KBM-7 (cell line): ENCODE measurements at places on chromosomes 16 and 17.
A peak's percentile ranks its signal among the peaks of the same experiment; 100 is the strongest.

DNA sequence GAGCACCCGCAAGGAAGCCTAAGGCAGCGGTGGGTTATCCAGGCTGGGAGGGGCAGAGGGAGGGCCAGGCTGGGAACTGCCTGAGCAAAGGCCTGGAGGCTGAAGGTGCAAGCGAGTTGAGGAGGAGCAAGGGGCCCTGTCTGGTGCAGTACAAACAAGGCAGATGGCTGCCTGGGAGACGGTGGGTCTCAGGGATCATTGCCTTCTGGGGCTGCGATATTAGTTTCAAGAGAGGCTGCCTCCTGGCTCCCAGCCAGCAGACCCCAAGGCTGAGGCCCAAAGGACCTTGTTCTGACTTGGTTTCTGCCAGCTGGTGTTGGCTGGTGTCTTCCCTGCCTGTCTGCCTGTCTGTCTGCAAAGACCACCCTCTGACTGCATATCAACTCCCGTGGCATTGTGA is 154.0 kb downstream of the IRF8 start:
- no peak for DNase-seq

DNA sequence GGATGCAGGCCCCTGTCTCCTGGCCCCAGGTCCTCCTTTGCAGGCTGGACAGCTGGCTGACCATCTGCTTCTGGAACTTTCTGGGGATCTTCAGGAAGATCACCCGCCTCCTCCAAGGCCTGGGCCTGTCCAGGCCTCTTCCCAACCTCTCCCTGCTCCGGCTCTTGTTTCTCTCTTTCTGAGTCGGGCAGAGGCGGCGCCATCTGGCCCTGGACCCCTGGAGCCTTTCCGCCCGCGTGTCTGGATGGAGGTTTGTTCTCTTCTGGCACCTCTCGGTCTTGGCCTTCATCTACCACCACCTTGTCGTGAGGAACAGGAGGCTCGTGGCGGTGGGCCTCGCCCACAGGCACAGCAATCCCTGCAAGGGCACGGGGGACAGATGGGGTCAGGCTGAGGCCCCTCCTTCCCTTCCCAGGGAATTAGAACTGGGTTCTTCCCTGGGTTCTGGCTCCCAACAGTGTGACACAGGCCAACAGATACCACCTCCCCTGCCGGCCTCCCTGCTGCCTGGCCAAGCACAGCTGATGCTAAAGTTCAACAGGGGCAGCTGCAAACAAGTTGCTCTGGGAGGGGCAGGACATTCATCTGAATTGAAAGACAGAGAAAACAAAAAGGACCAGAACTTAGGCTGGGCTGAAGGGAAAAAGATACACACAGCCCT is 13.3 kb downstream of the NDUFAF8 start:
- no peak for DNase-seq

GRCh38 chr16:12305847-12306801 is 329.6 kb downstream of the SNX29 start:
- DNase-seq = no peak

DNA sequence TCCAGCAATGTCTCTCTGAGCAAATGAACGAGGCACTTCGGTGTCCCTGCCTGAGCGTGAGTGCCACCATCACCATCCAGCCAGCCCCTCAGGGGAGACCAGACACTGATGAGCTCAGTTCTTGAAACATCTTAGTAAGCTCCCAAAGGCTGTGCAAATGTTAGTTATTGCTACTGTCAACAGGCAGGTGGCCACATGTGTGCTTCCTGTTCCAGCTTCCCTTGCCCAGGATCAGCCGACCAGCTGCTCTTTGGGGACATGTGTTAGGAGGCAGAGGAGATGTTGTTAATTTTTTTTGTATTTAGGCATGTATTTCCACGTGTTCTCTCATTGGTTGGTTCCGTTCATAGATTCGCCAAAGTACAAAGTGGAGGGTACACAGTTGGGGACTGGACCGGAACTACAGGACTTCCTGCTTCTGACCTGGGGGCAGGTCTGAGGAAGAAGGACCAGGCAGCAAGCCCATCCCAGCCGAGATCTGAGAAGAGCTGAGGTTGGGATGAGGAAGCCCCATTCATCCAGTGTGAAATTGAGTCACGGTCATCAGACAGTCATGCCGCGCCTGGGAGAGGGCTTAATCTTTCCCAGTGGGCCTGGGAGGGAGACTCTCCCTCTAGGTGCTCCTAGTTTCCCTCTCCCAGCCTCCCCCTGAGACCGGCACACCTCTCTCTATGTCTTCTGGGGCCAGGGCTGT is 3.8 kb downstream of the TTYH2 start:
- DNase-seq = no peak

DNA sequence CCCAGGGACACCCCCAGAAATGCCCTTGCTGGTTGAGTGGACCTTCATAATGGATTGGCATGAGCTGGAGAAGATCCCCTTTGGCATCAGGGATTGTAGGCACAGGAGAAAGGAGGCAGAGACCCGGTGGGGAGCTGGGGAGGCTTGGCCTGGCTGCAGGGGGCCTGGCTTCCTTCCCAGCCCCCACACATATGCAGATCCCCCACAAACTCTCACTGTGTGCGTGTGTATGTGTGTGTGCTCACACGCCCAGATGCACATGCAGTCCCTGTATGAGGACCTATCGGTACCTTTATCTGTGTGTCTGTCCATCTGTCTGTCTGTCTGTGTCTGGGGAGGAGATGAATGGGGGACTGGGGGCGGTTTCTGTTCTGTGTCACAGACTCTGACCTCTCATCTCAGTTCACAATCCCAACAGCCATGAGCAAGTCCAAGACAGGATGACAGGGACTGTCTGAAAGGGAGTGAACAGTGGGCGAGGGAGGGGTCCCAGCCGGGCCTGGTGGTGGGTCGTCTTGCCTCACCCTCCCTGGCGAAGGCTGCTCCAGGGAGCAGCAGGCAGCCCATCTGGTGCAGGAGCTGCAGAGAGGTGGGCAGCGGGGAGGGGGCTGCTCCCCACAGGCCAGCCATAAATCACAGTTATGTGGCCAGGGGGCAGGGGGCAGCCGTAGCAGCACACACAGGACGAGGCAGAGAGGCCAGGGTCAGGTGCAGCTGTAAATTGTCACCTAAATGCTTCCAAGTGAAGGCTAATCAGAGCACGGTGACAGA is 46.7 kb upstream of the LHX1 start:
- DNase-seq = no peak

GRCh38 chr17:60392845-60393702 is 1.1 kb upstream of the USP32 start:
- peak; percentile 87 for DNase-seq

- no peak for DNase-seq
Observed at GRCh38 chr17:44707755-44708400, 587 bp upstream of the DBF4B start.

GRCh38 chr16:53629607-53630312 is 73.9 kb downstream of the RPGRIP1L start:
- DNase-seq = no peak

GRCh38 chr16:81758376-81758775 is 20.7 kb upstream of the PLCG2 start:
- peak; percentile 63 for DNase-seq

GRCh38 chr16:85393674-85394451 is 219.3 kb upstream of the GSE1 start:
- peak; percentile 66 for DNase-seq

DNA sequence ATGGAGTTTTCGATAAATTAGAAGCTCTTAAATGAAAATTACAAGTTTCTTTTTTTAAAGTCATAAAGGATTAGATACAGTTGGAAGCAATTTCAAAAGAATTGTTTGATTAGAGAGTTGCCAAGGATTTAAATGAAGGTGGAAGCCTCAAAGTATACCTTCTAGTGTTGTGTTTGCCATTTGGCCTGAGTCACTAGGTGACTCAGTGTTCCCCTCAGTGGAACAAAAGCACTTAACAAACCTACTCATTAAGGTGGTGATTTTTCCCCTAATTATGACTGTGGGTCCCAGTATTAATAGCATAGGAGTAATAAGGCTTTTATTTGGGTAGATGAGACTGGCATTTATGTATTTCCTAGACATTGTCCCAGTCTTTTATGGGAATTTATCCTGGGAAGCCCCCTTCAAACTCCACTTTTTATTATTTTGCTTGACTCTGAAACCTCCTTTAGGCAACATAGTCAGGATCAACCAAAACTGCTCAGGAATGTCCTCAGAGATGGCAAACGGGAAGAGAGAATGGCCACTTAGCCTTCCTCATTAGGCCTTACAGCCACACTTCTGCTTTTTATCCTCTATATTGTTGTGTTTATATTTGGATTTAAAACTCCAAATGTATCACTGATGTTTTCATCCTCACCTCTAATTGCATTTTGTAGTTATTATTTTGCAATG is 161.0 kb downstream of the FTO start:
- peak; percentile 15 for DNase-seq

DNA sequence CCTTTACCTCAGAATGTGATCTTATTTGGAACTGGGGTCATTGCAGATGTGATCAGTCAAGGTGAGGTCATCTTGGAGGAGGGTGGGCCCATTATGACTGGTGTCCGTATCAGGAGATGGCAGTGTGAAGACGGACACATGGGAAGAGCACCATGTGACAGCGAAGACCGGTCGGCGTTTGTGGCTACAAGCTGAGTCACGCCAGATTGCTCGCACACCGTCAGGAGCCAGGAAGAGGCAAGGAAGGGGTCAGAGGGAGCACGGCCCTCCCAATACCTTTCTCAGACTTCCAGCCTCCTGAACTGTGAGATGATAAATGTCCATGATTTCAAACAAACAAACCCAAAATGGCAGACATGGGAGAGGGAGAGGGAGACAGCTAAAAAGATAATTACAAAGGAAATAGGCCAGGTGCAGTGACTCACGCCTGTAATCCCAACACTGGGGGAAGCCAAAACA is 13.2 kb downstream of the STARD3 start:
- no peak for DNase-seq

- no peak for DNase-seq
Observed at GRCh38 chr17:9258115-9259015, 237.1 kb downstream of the NTN1 start.

DNA sequence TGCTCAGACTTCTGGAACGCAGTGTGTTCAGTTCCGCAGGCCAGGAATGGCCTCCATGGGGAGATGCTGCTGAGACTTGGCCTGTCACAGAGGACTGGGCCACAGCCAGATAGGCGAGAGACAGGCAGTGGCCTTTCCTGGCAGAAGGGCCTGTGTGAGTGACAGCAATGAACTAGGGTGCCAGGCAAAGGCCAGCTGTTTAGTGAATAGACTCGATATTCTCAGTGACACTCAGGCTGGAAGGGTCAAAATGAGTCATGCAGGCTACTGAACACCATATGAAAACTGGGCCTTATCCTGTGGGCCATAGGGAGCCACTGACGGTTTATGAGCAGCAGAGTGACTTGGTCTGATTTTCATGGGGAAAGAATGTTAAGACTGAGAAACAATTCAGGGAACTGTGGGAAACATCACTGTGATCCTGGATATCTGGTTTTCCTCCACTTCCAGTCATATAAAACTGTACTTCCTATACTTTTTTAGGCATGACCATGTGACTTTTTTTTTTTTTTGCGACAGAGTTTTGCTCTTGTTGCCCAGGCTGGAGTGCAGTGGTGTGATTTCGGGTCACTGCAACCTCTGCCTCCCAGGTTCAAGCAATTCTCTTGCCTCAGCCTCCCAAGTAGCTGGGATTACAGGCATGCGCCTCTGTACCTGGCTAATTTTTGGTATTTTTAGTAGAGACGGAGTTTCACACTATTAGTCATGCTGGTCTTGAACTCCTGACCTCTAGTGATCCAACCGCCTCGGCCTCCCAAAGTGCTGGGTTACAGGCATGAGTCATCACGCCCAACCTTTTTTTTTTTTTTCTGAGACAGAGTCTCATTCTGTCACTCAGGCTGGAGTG is 5.2 kb upstream of the NUBP1 start:
- peak; percentile 65 for DNase-seq

- no peak for DNase-seq
Observed at GRCh38 chr17:44211281-44212265, 7.9 kb downstream of the UBTF start.

DNA sequence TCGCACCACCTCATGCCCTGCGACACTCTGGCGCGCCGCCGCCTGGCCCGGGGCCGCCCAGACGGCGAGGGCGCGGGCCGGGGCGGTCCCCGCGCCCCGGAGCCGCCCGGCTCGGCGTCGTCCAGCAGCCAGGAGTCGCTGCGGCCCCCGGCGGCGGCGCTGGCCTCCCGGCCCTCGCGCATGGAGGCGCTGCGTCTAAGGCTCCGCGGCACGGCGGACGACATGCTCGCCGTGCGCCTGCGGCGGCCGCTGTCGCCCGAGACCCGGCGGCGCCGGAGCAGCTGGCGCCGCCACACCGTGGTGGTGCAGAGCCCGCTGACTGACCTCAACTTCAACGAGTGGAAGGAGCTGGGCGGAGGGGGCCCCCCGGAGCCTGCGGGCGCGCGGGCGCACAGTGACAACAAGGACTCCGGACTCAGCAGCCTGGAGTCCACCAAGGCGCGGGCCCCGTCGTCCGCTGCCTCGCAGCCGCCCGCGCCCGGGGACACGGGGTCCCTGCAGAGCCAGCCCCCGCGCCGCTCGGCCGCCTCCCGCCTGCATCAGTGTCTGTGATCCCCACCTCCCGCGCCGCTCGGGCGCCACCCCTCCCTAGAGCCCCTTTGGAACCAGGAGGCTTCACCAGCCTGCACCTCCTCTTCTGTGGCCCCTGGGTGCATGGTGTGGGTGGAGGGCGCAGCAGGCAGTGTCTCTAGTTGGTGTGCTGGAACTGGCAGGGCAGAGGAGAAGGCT is 82.3 kb downstream of the ARHGAP23 start:
- DNase-seq = no peak

GRCh38 chr17:40356990-40357881 is 7.3 kb downstream of the GJD3 start:
- DNase-seq = no peak

GRCh38 chr16:330741-331140 is 21.8 kb downstream of the AXIN1 start:
- no peak for DNase-seq

DNA sequence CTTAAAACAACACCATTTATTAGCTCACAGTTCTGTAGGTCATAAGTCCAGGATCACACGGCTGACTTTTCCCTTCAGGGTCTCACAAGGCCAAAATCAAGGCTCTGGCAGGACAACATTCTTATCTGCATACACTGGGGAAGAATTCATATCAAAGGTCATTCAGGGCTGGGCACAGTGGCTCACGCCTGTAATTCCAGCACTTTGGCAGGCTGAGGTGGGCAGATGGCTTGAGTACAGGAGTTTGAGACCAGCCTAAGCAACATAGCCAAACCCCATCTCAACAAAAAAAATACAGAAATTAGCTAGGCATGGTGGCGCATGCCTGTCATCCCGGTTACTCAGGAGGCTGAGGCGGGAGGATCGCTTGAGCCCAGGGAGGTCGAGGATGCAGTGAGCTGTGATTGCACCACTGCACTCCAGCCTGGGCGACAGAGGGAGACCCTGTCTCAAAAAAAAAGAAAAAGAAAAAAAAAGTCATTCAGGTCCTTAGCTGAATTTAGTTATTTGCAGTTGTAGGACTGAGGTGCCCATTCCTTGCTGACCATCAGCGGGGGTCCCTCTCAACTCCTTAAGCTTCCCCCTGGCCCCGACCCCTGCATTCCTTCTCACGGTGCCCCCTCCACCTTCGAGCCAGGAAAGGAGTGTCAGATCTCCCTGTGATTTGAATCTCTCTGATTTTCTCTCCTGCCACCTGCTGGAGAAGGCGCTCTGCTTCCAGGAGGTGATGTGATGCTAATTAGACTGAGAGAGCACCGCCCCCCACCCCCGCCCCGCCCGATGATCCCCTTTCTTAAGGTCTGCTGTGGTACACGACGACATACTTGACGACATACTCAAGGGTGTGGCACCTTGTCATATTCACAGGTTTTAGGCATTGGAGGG is 91.8 kb upstream of the CLEC18A start:
- no peak for DNase-seq

- no peak for DNase-seq
Observed at GRCh38 chr16:7218936-7219335, 113.7 kb upstream of the RBFOX1 start.
